ENCODE measurements at places on chromosomes 3 and 15.

GRCh38 chr3:134790065-134790464 lies 5.0 kb upstream of the EPHB1 start:
- DNase-seq: no peak

GRCh38 chr15:36818260-36818659 lies 238.8 kb downstream of the CDIN1 start:
- DNase-seq: no peak

DNA sequence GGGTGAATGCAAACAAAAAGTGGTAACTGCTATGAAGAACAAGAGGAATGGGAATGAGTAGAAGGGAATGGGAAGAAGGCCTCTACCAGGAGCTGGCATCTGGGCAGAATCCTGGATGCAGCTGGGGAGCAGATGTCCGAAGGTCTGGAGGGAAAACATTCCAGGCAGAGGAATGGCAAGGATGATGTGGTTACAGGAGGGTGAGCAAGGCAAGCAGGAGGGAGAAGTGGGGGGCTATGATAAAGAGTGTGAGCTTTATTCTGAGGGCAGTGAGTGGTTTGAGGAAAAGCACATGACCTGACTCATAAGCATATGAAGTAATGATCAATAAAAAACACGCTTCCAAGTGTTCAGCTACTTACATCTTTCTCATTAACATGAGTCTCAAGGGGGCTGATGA lies 17.1 kb downstream of the SKIC8 start:
- no peak for DNase-seq

- no peak for DNase-seq
Observed at GRCh38 chr15:66145726-66146182, 107.8 kb downstream of the MEGF11 start.

DNA sequence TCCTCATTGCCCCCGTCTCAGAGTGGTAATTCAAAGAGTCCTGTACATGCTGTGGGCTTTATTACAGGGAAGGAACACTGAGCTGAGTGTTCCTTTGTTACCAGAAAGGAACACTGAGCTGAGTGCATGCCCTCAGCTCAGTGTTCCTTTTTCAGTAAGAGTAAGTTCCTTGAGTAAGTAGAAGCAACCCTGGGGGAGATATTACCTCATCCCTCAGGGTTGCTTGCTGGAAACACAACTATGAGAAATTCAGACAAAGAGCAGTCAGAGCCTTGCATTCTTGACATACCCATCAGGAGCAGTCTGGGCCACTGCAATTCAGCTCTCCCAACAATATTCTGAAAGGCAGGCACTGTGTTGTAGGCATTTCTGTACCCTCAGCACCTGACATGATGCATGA lies 17.0 kb downstream of the CHRM5 start:
- no peak for DNase-seq

- no peak for DNase-seq
Observed at GRCh38 chr15:49410641-49411040, 12.4 kb upstream of the FGF7 start.

DNA sequence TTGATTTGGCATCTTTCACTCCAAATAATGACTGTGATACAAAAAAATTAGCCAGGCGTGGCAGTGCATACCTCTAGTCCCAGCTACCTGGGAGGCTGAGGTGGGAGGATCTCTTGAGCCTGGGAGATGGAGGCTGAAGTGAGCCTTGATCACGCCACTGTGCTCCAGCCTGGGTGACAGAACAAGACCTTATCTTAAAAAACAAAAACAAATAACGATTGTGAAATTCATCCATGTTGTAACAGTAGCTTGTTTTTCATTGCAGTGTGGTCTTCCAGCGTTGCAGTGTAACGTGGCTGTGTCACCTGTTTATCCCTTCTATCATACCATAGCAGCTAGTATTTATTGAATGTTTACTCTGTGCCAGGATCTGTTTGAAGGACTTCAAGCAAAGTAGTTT lies 120.9 kb downstream of the ITPR1 start:
- no peak for DNase-seq

DNA sequence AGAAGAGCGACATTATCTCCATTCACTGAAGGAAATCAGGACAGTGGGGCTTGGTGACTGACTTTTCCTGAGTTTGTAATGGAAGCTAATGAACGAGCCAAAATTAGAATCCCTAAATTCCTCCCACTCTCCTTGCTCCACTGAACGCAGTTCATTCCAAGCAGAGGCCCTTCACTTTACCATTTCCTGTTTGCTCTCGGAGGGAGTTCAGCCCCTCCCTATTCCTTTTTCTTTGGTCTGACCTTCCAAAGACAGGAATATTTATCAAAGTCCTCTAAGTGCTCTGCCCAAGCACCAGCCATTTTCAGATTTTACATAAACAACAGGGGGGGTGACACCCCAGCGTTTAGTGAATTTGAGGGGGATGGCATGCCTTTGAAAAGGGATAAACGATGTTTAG lies 24.0 kb upstream of the PTPRG start:
- DNase-seq: no peak

DNA sequence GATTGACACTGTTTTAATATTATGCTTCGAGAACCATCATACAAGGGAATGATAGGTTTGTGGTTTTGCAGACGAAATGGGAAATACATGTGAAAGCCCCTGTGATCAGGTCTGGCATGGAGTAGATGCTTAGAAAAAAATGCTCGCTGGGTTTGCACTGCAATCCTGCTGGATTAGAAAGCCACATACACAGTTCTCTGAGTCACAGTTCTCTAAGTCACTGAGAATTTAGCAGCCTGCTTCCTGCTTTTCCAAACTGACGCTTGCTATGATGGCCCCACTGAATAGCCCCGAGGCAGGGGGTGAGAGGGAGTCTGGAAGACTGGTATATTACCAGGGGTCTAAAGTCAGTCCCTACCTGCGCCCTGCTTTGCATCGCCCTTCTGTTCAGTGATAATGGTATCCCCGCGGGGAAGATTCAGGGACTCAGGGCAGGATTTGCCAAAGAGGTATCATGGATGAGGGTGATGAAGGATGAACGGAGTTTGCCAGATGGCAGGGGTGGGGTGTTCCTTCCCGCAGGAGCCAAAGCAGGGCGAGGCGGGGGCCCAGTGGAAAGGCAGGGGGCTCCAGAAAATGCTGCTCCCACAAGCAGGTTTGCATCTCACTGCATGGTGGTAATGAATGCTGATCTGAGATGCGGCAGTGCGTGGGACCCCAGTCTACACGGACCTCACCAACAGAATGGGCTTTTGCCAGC lies 82.3 kb downstream of the IQSEC1 start:
- no peak for DNase-seq

DNA sequence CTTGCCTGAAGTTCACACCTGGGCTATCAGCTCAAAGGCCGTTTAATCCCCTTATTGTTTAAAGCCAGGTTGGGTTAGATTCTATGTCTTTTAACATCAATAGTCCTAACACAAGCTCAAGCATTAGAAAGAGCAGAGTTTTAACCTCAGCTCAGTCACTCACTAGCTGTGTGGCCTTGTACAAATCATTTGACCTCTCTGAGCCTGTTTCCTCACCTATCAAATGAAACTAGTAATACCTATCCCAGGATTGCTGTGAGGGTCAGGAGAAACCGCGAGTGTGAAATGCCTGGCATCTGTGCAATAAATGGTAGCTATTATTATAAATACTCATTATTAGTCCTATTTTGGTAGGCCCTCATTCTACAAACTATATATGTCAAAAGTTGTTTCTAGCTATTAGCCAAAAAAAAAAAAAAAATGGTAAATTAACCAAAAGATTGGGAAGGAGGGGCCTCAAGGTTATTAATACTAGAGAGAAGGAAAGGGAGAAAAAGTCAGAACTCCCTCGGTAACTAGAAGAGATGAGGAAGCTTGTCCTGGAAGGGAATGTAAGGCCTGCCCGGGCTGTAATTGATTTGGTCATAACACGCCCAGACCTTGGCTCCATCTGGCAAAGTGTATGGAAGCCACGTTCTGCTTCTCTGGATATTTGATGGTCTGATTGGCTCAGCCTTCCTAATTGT lies 510.5 kb upstream of the PROK2 start:
- DNase-seq: no peak

DNA sequence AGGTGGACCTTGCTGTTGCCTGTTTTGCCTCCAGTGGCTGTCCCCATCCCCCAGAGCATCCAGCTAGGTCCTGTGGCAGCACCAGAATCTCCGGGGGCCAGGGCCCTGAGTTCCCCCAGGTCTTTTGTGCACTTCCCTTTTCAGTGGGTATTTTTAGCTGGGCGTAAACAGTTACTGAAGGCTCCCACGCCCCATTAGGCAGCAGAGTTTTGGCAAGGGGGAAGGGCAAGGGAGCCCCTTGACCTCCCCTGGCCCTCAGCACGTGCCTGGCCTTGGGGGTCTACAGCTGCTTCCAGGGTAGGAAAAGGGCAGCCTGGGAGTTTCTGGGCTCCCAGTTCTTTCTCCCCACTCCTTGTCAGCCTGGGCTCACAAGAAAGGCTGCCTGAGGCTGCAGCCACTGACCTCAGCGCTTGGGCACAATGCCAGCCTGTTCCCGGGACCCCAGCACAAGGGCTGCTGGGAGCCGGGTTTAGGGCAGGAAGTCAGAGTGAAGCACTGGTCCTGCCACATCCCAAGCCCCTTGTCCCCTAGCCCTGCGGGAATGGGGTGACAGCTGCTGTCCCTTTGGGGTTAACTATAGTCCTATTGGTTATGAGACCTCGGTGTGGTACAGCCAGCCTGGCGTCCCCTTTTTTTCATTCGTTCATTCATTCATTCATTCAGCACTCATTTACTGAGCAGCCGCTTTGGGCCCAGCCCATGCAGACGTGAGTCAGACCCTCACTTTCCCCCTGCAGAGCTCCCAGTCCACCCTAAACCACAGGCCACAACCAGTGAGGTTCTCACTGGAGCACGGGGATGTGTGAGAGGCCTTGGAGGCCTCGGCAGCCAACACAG lies 8.4 kb downstream of the CSK start:
- DNase-seq: peak; percentile 58

DNA sequence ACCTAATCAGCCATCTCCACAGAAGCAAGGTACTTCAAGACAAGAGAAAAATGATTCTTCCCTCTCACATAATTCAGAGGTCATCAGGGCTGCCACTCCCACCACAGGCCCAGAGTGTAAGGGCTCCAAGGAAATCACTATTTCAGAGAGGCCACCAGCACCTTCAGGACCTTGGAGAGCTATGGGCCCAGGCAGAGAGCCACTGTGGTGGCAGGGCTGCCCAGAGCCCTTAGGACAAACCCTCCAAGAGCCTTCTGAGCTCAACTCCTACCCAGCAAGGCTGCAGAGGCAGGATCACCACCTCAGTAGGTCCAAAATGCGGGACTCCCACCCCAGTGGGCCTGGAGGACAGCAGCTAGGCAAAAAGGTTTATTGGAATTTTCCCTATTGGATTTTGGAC lies 17.9 kb upstream of the FAN1 start:
- no peak for DNase-seq

DNA sequence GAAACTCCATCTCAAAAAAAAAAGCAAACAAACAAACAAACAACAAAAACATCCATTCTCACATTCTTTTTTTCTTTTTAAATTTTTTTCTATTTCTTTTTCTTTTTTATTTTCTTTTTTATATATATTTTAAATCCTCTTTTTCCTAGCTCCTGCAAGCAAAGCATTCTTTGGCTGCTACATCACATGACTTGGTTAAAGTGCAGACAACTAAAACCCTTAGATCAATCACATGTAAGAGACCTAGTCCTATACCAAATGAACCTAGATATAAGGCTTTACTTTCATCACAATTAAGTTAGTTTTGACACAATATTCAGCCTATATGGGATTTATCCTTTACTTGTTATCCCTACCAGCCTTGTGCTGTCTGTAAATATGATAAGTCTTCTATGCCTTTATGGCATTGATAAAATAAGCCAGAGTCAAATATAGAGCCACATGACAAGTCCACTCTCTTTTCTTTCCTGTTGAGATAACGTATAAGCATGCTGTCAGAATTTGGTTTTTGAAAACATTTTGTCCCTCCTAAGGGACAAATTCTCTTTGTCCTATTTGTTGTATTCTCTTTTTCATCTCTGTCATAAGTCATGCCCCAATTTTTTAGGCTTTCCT lies 11.3 kb downstream of the UBR1 start:
- no peak for DNase-seq

DNA sequence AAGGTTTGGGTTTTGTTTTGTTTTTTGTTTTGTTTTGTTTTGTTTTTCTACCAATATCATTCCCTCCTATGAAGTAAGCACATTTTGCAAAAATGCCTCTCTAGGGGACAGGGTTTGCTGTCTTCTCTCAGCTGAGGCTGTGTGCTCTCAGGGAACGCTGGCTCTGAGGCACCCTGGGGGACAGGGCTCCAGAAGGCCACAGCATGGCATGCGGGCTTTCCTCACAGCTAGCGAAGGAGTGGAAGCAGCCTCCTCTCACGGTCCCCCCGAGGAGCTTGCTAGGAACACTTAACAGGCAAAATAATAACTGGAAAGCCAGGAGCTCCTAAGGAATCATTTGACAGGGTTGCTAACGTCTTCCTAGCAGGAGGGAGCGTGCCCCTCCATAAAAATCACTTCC lies 227.7 kb upstream of the ST8SIA2 start:
- DNase-seq: no peak

DNA sequence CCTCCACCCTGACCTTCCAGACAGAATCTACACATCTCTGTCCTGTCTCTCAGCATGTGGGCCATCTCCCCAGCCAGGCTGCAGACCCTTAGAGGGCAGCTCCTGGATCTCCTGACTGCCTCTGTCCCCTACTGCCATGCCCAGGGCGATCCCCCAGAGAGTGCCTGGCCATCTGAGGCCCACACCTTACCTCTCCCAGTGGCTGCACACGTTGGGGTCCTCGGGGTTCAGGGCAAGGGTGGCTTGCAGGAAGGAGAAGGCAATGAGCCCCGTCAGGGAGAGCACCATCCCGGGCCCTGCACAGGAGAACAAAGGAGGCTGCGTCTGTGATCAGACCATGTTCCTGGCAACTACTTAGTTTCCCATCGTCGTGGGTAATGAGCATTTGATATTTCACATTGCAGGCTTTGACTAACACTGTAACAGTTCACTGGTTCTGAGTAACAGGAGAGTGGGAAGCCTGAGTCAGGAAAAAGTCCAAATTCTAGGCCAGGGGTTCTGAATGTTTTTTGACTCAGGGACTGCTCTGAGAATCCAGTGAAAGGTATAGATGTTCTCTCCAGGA lies 125.4 kb downstream of the MEGF11 start:
- DNase-seq: no peak

- DNase-seq: peak; percentile 17
Observed at GRCh38 chr15:64247906-64248541, 85.2 kb upstream of the PPIB start.

- DNase-seq: no peak
Observed at GRCh38 chr15:43919540-43920253, 92.9 kb downstream of the WDR76 start.

Measured in CD4-positive, alpha-beta T cell treated with Interleukin-6 for 4 hours (primary cell).